ENCODE measurements at places on chromosomes 1 and 21.
A peak's percentile ranks its signal among the peaks of the same experiment; 100 is the strongest.

DNA sequence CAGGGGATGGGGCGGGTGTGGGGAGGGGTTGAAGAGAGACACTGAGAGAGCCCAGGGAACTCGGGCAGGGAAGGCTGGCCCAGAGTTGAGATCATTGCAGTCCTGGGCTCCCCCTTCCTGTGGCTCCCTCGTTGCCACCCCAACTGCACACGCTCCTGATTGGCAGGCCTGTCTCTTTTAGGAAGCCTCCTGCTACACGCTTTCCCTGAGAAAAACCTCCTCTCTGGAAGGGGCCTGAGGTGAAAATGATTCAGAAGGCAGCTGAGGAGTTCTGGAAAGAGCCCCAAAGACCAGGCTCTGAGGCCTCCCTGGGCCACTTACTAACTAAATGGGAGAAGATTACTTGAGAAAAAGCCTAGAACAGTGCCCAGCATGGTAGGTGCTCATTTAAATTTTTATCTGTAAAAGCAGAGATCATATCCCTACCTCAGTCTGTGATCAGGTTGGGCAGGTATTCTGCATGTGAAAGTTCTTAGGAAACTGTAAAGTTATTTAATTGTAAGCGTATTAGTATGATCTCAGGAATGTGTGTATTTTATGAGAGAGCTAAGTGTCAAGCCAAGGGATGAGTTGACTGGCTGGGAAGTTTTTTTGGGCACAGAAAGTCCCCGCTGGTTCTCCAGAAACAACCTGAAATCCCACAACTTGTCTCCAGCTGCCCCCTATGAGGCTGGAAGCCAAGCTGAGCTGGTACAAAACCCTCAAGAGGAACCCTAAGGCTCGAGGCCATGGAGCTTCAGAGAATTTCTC, 65.2 kb upstream of the EPS8L3 start:
- DNase-seq = no peak

GRCh38 chr1:61079296-61079897, 3.0 kb upstream of the NFIA start:
- no peak for DNase-seq

DNA sequence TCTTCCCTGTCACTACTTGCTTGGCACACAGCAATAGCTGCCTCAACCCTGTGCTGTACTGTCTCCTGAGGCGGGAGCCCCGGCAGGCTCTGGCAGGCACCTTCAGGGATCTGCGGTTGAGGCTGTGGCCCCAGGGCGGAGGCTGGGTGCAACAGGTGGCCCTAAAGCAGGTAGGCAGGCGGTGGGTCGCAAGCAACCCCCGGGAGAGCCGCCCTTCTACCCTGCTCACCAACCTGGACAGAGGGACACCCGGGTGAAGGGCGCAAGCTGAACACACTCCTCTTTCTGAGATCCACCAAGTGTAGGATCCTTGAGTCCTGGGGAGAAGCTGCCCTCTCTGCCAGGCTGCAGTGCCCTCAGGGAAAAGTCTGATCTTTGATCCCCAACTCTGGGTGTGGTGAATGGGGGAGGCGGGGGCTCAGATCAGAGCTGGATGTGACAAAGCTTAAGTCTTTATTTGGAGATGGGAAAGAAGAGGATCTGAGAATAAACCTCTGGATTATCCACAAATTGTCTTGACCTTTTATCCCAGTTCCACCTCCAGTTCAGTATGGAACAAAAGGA, 1.2 kb downstream of the RXFP4 start:
- DNase-seq = peak; percentile 51

- DNase-seq = peak; percentile 64
Measured at GRCh38 chr1:21384620-21385019, 55.3 kb upstream of the NBPF3 start.

DNA sequence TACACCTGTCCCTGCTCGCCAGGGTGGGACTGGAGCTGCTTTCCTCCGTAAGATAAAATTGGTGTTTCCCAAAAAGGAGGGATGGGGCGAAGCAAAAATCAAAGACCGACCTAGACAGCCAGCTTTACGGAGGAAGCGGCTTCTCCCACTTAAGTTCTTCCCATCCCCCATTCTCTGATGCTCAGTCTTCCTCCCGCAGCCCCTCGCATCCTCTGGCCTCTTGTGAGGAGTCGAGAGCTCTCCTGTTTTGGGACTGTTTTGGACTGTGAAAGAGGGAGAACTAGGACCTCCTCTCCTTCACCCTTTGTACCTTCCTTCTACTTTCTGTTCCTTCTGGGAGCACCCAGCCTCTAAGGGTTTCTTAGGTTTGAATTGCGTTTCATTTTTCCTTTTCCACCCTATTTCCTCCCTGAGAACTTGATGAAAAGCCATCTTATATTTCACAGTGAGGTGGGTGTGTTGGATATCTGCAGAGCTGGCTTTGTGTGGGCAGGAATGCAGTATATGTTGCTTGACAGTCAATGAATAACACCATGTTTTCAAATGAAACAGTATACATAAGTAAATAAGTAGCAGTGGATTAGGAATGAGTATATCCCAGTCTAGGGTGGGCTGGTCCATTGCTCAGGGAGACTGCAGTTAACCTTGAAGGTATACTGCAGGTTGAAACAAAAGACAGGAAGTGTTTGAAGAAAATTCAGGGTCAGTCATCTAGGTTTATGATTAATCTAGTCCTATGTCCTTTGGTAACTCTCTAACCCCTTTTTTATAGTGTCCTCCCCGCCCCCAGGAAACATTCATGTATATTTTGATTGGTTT, 848 bp downstream of the CTTNBP2NL start:
- no peak for DNase-seq

DNA sequence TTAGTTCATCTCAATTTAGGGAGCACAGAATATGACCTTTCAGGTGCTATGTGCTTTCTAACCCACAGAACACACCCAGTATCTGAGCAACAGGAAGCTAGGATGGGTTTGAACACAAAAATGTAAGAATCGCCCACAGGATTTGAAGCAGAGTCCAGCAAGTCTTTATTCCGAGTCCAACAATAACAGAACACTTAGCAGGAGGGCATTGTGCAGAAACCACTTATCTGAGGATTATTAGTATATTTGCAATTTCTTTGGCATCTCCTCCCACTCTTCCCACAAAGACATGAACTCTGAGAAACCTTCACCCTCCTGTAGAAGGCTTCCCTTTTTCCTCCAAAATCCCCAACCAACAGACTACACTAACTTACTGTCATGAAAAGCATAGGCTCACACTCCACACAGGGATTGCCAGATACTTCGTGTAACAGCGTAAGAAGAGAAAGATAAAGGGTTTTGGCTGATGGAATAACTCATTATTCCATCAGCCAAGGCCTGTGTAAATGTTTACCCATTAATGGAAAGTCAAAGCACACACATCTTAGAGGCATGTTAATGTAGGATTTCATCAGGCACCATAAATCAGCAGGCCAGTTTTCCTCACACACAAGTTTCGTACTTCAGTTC, 16.1 kb downstream of the SIPA1L2 start:
- no peak for DNase-seq

Data from WERI-Rb-1 (cell line).